ENCODE measurements at places on chromosomes 13 and 19.

GRCh38 chr13:110521946-110522345, 39.6 kb downstream of the RAB20 start:
- no peak for DNase-seq

GRCh38 chr13:94664889-94665288, 47.5 kb downstream of the SOX21 start:
- no peak for DNase-seq

DNA sequence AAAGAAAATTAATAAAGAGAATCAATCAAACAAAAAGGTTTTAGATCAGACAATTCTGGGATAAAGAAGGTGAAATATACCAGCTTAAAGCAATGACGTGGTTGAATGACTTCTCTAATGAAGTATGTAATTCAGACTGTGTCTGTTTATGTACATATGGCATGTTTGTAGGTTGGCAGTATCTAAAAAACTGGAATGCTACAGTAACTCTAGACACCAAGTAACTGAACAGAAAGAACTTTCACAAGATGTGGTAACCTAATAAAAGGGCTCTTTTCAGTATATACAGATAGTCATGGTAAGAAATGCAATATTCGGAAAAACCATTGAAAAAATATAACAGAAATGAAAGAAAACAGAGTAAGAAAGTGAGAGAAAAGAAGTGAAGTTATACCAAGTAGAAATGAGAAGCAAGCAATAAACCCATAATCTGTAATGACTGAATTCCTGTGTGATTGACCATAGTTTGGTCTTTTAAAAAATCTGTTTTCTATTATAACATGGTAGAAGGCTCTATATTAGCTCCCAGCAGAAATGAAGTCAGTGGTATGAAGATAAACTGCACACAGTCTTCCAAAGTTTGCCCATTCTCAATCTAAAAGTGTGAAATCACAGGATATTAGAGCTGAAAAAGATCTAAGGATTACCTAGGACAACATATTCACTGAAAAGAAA, 31.4 kb downstream of the ELF1 start:
- no peak for DNase-seq

DNA sequence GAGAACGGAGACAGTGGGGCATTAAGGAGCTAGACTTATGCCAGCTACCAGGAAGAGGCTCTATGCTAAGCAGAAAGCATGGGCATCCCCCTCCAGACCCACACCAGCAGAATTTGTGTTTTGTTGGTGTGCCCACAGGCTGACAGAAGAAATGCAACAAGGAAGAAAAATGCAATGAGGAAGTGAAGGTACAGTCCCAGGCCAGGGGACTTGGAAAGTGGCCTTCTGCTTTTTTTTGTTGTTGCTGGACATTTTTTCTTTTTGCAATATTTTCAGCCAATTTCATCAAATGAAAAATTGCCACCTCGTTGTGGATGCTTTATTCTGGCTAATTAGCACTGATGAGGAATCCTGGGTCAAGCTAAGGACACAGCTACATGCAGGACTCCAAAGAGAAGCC, 167.7 kb downstream of the TSHZ3 start:
- DNase-seq: no peak

DNA sequence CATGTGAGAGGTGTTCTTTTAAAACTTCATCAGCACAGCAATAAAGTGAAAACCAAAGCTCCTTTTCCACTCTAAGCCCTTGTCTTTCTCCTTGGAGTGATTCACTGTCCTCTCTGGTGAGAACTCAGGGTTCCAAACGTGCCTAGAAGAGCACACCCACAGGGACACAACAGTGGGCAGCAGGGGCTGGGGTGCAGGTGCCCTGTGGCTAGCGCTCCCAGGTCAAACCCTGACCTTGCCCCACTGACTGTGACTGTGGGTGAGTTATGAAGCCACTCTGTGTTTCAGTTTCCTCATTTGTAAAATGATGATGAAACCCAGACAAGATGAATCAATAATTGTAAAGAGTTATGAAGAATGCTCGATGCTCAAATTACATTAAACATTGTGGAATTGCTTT, 37.6 kb upstream of the IGFL1 start:
- no peak for DNase-seq

- no peak for DNase-seq
Observed at GRCh38 chr19:17530586-17530985, 19.1 kb downstream of the PGLS start.

DNA sequence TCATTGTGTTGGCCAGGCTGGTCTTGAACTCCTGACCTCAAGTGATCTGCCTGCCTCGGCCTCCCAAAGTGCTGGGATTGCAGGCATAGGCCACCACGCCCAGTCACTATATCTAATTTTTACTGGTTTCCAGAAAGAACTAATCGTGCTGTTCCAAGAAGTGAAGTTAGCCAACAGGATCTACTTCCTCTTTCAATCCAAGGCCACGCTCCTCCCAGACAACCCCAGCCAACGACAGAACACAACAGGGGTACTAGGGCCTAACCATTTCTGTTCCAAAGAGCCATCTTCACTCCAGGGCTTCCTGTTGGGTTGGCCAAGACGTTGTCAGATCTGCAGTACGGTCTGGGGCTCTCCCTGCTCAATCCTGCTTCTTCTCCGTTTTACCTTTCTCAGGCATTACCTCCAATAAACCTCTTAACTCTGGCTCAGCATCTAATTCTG, 7.0 kb upstream of the LSM14A start:
- no peak for DNase-seq

DNA sequence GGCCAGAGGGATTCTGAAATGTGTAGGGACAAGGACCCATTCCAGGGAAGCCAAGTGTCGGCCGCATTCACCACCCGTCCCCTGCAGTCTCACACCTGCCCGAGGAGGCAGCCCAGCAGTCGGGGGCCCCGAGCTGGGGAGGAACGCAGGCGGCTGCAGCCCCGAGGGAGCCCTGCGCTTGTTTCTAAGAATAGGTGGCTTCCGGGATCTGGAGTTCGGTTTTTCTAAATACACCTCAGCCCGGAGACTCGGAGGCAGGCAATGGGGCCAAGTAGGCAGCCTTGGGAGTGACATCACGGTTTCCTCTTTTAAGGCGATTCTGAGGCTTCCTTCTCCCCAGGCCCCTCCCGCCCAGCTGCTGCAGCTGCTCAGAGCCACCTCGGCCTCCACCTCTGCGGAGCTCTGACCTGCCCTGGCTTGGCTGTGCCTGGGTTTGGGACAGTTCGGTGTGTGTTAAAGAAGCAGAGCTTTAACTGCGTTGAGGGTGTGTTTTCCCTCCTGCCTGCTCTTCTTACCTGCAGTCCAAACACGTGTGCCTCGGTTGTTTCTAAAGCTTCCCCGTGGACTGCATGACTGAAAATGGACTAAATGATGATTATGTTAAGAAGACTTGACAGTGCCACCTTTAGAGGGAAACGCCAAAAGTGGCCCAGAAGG, 80.5 kb downstream of the COL4A2 start:
- no peak for DNase-seq

DNA sequence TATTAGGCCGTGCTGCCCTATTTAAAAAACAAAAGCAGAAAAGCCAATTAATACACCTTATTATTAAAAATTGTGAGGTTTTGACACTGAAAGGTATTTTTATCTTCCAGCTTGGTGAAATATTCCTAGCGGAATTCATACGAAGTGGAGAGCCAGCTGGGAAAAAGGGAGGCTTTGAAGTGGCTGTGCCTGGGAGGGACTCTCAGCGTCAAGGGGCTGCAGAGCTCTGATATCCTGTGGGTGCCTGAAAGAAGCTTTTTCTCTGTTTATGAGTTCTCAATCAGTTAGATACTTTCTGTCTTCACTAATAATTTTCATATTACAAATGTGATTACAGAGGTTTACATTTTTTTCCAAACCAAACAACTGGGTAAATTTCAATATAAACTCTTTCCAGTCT, 140.2 kb upstream of the MIR17HG start:
- DNase-seq: no peak

- DNase-seq: no peak
Observed at GRCh38 chr13:62933809-62934208, 1518.2 kb upstream of the PCDH20 start.

DNA sequence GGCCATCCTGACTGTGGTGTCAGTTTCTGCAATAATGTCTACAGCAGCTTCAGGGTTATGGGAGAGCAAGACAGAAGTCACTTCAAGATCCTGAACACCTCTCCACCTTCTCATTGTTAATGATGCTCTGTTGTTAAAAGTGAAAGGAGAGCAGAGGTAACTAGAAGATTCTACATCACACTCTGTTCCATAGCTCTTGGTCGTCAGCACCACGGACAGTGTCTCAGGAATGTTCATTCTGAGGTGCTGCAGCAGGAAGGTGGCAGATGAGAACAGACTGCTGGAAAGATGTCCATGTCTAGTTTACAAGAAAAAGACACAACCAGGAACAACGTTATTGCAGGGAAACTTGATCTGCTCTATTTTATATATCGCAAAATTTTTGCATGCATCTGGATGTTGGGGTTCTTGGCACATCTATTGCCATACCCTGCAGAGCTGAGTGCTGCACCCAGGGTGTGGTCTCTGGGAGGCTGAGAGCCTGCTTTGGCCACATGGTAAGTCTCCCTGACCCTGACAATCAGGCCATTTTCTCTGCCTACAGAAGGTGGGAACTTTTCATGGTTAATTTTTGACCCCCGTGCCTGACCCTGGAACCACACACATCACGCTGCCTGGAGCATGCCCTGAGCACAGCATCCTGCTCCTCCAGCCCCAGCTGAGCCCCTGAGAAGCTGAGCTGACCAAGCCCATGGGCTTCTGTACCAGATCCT, 12.7 kb downstream of the CEACAM21 start:
- DNase-seq: no peak

GRCh38 chr13:67238277-67238859, 8.2 kb upstream of the PCDH9 start:
- no peak for DNase-seq

DNA sequence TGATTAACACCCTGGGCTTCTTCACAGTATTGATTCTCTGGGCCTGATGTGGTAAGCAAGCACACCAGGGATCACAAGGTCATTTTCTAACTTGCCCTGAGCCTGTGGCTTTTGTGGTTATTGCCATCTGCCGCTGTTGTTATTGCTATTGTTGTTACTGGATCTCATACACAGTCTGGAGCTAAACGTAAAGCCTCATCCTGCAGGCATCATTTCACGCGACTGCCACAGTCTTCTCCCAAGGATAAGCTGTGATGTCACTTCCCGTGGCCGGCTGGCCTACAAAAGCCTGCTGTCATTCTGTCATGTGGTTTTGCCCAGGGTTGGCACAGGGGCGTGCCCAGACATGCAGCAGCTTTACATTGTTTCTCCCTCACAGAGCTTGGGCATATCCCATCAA, 154.0 kb upstream of the GPR12 start:
- DNase-seq: no peak

GRCh38 chr13:111482806-111483620, 162.6 kb downstream of the TEX29 start:
- no peak for DNase-seq

GRCh38 chr13:99577934-99578917, 77.0 kb downstream of the TM9SF2 start:
- no peak for DNase-seq

DNA sequence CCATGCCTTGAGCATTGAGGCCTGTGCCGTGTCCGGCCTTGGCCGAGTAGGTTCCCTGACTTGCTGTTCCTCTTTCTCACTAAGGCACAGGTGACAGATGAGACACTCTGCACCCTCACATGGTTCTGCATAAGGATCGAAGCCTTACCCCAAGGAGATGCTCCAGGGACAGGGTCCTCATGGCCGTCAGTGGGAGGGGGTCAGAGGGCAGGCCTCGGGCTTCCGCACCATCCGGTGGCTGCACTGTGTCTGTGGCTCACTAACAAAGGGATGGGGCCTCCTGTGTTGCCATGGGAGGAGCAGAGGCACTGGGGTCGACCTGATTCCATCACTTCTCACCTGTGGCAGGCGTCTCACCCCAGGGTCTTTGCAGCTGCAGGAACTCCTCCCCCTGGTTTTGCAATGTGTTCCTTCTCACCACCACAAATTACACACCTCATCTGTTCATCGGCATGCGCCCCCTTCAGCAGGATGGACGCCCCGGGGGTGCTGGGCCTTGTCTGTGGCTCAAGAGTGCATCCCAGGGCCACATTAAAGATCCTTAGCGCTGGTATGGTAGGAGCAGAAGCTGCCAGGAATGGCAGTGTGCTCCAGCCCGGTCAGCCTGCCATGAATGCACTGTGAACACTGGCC, 113.3 kb upstream of the SOX1 start:
- no peak for DNase-seq

DNA sequence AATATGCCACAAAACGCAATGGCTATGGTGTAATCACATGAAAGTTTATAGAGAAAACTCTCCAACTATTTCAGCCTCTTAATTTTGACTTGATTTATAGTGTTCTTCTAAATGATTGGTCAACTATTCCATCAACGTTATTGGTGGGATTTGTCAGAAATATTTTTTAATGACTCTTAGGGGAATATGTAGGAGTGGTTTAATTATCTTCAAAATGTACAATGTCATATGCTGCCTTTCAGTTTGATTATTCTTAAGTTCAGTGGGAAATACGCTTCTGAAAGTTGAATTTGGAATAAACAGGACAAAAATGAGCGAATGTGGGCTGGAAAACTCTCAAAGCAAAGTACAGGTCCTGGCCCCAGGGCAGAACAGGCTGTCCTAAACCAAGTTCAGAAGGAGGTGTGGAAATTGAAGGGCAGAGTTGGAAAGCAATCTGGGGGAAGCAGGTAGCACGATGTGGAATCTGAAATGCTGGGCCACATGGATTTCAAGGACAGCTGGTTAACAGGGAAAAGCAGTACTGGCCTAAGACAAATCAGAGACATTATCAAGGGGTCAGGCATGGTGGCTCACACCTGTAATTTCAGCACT, 60.8 kb upstream of the MYCBP2 start:
- no peak for DNase-seq

DNA sequence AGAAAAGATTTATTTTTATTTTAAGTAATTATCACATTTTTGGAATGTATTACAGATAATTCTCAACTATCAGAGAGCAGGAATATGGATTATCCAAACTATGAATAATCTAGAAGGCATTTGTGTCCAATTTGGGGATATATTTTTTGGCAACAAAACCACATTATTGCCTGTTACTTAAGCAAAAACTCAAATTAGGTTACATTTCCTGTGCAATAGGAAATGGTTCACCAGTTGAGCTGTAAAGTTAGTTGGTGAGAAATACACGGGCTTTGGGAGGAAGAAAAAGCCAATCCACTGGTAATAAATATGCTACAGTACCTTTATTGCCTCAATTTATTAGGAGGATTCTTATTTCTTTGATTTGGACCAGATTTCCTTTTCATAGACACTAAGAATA, 1075.2 kb downstream of the PCDH9 start:
- no peak for DNase-seq

GRCh38 chr19:40797963-40798682, 868 bp upstream of the EGLN2 start:
- peak; percentile 33 for DNase-seq

- no peak for DNase-seq
Observed at GRCh38 chr13:75468602-75469001, 13.4 kb downstream of the TBC1D4 start.

- DNase-seq: no peak
Observed at GRCh38 chr13:45607931-45608330, 7.6 kb downstream of the ERICH6B start.

DNA sequence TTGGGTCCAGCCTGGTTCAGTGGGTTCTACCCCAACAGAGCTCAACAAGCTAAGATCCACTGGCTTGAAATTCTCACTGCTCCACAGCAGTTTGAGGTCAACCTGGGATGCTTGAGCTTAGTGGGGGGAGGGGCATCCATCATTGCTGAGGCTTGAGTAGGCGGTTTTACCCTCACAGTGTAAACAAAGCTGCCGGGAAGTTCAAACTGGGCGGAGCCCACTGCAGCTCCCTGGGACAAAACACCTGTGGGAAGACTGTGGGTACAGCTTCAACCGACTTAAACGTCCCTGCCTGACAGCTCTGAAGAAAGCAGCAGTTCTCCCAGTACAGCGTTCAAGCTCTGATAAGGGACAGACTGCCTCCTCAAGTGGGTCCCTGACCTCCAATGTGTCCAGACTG, 1161.9 kb downstream of the UQCRFS1 start:
- no peak for DNase-seq

Measured in stimulated activated CD4-positive, alpha-beta T cell treated with anti-CD3 and anti-CD28 coated beads, TNF-alpha, amount 100 ng/mL, for 4 hours (primary cell).